ENCODE measurements at places on chromosomes 7 and 10. TPM values are rescaled to one million over a fixed set of nuclear protein-coding genes. Genes with fewer than 3 reads are reported as not detected.

CCL26 gene
- total RNA-seq: not detected

GPC2 gene
- total RNA-seq: 3.8 TPM

PRPS1L1 gene
- not detected for total RNA-seq

SPDYE1 gene
- total RNA-seq: not detected

ELAPOR2 gene
- total RNA-seq: 3.9 TPM

ACHE gene
- not detected for total RNA-seq

ANKRD61 gene
- total RNA-seq: 0.20 TPM

PAX2 gene
- not detected for total RNA-seq

AOAH gene
- total RNA-seq: 18.5 TPM

VAX1 gene
- total RNA-seq: not detected

CAMK2B gene
- total RNA-seq: 0.10 TPM

All from activated CD4-positive, alpha-beta memory T cell treated with anti-CD3 and anti-CD28 coated beads, Interleukin-2, amount 10 ng/mL, durations not matched to agents 7 days and 5 days (primary cell).